ENCODE measurements at places on chromosomes 4 and X.

DNA sequence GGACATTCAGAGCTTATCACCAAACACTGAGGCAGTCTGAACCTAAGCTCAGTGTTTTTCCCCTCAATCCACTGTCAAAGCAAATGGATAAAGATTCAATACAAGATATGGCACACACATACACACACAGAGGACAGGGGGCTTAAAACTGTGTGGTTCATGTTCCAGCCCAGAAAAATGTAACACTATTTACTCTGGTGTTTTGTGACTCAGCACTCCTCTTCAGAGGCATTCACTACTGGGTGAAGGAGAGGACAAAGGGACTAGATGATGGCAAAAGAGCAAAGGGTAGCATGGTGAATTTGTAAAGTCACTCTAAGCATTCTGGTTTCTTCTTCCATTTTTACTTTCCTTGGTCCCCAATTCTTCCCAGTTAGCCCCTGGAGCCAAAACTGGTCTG is 120.3 kb downstream of the ARHGEF9 start:
- no peak for DNase-seq

DNA sequence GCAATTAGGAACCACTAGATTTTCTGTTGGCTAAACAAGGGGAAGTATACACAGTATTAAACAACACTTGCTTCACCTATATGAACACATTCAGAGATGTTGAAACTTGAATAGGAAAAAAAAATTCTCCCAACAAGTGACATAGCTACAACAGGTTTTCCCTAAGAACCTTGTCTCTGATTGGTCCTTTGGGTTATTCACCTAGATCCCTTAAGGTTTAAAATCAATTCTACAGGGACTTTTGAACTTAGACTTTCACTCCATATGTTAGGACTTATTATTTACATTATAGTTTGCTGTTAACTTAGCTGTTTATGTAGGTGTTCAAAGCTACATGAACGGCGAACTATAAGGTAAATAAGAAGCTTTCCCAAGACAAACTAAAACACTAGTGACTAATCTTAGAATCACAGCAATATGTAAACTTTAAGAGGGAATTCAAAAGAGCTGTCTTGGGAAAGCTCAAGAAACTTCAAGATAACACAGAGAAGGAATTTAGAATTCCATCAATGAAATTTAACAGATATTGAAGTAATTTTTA is 72.2 kb upstream of the ZXDB start:
- no peak for DNase-seq

- DNase-seq: no peak
These were observed 59.7 kb downstream of the SH3BGRL start for GRCh38 chrX:81261576-81261975.

DNA sequence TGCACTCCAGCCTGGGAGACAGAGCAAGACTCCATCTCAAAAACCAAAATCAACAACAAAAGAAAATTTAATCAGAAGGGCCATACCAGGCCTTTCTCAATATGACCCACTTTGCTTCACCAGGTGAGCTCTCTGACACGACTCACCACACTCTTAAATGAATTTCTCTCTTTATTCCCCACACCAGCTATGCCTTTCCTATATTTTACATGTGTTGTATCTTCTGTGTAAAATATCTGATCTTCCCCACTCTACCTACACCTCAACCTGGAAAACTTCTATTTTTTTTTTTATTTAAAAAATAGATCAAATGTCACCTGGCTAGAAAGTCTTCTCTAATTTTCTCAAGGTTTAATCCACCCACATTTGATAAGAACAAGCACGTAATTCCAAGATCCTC is 77.6 kb upstream of the SLC39A8 start:
- DNase-seq: no peak

DNA sequence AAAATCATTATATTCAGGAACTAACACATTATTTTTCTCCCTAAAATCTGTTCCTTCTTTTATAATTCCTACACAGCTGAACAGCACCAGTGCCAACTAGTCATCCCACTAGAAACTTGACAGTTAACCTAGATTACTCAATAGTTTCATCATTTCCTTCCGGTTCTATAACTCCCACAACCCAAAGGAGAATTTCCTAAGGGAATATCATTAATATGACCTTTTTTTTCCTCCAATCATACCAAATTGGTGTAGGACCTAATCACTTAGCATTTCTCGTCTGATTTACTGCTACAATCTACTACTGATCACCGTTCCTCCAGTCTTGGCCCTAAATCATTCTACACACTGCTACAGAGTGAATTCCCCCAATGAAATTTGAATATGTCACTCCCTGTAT is 45.9 kb downstream of the WDFY3 start:
- DNase-seq: no peak

GRCh38 chrX:118579417-118579816 is 83.8 kb downstream of the DOCK11 start:
- no peak for DNase-seq

- DNase-seq: no peak
These were observed 164.6 kb upstream of the CASK start for GRCh38 chrX:42087960-42088359.

DNA sequence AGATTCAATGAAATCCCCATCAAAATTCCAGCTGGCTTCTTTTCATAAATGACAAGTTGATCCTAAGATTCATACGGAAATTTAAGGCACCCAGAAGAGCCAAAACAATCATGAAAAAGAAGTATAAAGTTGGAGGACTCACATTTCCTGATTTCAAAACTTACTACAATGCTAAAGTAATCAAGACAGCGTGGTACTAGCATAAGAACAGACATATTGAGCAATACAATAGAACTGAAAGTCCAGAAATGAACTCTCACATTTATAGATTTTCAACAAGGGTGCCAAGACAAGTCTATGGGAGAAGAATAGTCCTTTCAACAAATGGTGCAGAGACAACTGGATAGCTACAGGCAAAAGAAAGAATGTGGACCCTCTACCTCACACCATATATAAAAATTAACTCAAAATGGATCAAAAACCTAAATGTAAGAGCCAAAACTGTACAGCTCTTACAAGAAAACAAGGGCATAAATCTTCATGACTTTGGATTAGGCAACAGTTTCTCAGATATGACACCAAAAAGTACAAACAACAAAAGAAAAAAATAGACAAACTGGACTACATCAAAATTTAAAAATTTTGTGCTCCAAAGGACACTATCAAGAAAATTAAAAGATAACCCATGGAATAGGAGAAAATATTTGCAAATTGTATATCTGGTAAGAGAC is 28.5 kb downstream of the SASH3 start:
- no peak for DNase-seq

- no peak for DNase-seq
These were observed 55.5 kb upstream of the FAM120C start for GRCh38 chrX:54238588-54238987.

DNA sequence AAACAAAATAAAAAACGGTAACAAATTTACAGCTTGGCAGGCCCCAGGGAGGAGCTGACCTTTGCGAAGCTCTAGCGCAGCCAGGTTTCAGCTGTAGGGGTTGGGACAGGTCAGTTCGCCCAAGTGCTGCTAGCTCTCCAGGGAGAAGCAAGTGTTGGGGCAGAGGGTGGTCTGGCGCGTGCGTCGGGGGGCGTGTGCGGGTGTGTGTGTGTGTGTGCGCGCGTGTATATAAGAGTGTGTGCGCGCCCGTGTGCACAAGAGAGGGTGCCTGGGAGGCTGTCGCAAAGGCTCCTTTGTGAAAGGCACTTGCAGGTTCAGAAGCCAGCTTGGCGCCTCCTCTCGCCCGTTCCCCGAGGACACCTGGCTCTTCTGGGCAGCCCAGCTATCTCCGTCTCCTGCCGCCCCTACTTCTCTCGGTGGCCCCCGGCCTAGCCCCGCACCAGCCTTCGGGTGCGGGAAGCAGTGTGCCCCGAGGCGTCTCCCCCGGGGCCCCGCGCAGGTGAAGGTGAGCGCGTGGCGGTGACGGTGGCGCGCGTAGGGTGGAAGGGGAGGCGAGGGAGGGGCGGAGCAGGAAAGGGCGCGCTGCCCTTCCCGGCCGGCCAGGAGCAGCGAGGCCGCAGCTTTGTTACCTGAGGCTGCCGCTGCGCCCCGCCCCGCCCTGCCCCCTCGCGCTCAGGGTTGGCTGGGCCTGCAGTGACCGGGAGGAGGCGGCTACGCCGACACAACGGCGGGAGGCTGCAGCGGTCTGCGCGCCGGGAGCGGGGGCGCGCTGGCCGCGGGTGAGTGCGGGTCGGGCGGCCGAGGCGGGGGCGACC is at the start of gene FHDC1:
Gene FHDC1, plus strand, starts transcription at position 693 of the 815 bp plus-strand sequence. CDS start 6,735 bp downstream, outside the sequence.
- DNase-seq: no peak

DNA sequence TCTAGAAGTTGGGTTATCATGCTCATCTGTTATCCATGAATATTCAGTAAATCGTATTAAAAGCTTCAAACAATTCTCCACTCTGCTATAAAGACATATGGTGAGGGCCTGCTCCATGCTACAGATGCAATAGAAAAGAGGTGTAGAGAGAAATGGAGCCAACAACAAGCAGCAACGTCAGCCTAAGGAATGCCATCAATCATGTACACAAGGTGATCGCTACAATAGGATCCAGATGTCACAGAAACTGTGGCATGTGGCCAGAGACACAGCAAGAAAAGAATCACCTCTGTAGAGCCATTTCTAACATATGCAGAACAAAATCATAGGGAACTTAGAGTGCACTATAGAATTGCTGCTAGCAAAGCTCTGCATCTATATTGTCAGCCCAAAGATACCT is 1188.1 kb downstream of the PCDH7 start:
- no peak for DNase-seq

- DNase-seq: no peak
These were observed 3.0 kb upstream of the CITED1 start for GRCh38 chrX:72308566-72309296.
